C1 segment of cervical spinal cord (tissue), 14 donors: ENCODE measurements at places on chromosomes 1 and 21.

DNA sequence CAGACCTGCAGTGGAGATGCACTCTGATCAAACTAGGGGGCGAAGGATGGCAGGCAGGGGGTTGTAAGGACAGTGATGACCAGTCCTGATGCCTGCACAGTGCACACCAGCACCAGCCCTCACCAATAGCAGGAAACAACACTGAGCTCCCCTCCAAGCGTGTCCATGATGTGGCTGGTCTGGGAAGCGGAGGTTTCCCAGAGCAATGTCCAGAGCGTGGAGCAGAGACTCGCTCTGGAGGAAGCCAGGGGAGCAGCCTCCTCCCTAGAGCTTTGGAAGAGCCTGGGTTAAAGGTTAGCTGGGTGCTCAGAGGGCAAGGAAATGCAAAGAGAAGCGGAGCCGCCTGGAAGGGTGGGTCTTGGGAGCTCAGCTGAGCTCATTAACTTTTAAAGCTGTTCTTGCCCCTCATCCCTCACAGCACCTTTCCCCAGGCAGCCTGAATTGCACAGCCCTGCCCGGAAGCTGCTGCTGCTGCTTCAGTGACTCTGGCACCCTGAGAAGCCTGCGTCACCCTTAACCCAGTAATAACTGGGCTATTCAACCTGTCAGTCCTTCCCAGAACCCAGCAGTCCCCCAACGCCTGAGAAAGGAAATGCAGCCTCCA, 162.2 kb upstream of the RAB4A start:
- no peak for DNase-seq

DNA sequence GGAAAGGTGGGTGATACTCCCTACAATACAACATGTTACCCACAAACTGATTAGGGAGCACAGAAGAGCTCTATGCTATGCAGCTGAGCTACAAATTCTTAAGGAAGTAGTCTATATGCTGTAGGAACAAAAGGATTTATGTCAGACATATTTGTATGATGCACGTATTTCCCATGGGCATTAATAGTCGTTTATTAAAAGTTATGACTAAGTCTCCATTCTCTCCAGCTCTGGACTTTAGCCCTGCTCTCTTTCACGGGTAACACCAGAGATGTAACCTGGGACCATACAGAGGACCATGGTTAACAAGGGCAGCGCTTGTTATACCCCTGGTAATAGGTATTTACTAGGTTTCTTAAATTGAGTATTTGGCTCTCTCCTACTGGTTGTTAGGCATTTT, 168.2 kb upstream of the C1orf105 start:
- no peak for DNase-seq

GRCh38 chr1:118136187-118136941, 48.7 kb downstream of the SPAG17 start:
- no peak for DNase-seq

DNA sequence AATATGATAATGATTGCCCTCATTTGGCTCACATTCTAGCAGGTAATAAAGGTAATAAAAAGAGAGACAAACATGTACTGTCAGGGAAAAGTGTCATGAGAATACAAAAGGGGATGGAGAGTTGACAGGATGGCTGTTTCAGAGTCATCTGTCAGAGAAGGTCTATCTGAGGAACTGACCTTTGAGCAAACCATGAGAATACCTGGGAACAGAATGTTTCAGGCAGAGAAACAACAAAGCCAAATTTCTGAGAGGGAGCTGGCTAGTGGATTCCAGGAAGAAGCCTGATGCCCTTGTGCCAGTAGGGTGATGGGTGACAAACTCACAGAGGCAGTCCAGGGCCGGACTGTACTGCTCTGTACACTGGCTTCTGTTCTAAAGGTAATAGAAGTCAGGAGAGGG, 107.2 kb downstream of the C1orf21 start:
- no peak for DNase-seq

DNA sequence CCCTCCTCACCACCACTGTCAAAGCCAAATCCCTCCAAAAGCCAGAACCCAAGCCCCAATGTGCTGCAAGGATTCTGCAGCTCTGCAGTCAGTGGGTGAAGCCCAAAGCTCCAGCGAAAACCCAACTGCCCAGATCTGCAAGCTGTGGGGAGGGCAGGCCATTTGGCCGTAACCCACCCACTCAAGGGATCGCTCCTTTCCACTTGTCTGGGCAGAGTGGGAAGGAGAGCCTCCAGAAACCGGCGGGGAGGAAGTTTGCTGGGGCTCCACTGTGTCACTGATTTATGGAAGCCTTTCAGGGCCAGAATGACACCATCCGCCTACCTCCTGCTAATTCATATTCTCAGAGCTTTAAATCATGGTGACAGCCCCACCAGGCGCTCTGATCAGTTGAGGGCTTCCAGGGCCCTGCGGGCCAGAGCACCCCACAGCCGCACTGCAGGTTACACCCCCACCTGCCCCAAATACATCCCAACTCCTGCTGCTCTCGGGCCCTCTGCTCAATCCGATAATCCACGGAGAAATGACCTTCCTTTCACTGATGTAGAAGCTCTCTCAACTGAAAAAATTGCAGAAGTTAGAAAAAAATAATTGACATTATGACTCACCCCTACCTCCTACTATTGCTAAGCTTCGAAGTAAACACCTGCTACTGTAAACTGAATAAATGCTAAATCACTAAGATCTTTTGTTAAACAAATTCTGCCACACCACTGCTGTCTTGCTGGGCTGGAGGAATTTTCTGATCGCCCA, 40.6 kb upstream of the RAB4A start:
- peak; percentile 91 for DNase-seq

DNA sequence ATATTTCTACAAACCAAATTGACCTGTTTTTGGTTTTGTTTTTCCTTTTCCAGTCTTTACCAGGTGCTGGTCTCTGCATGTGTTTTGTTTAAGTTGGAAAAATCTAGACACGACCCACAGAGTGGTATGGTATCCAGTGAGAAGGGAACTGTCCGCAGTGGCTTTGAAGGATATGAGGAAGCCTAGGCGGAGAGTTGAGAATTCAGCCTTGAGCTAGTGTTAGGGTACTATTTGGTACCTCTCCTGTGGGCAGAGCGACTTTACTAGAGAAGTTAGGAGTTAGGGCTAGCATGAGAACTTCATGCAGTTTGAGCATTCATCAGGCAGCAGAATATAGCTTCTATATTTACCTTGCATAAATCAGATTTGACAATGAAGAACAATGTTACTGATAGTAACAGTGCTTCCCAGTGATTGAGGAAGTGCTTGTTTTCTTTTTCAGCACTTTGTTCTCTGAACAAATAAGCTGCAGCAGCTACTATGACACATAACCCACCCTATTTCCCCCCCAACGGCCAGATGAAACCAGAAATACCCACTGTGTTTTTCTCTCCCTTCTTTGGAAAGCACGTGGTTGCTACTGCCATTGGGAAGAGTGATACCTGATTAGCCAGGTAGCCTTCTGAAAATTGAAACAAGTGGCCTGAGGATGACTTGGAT, 19.0 kb downstream of the MRPS6 start:
- no peak for DNase-seq

DNA sequence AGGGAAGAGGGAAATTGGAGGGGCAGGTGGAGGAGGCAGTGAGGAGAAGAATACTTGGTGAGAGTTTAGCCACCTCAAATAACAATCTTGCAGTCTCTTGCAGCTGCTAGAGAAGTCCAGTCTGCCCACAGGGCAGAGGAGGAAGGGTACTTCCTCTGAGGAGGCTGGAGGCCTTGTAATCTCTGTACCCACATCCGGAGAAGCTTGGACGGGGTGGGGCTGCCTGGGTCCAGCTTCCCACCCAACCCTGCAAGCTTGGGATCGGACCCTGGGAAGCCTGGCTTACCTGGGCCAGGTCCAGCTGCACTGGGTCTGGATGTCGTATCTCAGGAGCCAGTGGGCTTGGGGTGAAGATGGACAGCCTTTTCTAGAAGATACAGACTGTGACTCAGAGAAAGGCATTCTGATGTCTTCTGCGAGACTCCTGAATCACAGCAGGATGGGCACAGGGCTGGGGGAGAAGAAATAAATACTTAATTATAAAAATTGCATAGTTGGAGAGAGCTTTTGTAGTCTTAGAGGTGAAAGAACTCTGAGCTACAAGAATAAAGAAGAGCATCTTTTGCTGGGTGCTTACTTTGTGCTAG, 111.8 kb upstream of the JUN start:
- DNase-seq: no peak

- DNase-seq: no peak
Measured at GRCh38 chr1:1173061-1173792, 453 bp upstream of the TTLL10 start.

DNA sequence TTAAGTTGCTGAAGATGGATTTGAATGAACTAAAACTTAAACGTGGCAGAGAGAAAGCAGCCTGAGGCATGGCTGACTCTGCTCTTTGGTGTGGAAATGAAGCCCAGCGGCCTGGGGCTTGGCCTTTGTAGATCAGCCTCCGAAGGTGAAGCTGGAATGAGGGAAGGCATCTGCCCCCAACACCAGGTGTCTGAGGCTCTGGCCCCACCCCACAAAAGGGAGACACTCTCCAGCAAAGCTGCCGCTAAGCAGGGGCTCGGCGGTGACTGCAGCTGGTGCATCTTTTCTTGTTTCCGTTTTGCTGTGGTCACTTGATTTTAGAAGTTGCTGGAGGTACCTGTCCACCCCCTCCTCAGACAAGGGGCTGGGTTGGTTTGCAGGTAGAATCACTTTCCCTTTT, 38.2 kb upstream of the NID1 start:
- DNase-seq: no peak

DNA sequence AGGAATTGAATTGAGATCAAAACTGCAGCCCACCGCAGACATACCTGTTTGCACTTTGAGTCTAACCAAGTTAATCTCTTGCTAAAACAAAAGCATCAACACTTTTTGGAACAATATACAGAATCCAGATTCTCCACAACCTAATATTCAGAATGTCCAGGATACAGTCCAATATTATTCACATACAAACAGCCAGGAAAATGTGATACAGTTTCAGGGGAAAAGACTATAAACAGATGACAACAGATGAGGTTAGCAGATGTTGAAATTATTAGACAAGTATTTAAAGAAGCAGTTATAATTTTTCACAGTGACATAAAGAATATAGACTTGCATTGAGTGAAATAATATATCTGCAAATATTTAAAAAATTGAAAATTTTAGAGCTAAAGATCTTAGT, 678.1 kb upstream of the CXADR start:
- DNase-seq: no peak

DNA sequence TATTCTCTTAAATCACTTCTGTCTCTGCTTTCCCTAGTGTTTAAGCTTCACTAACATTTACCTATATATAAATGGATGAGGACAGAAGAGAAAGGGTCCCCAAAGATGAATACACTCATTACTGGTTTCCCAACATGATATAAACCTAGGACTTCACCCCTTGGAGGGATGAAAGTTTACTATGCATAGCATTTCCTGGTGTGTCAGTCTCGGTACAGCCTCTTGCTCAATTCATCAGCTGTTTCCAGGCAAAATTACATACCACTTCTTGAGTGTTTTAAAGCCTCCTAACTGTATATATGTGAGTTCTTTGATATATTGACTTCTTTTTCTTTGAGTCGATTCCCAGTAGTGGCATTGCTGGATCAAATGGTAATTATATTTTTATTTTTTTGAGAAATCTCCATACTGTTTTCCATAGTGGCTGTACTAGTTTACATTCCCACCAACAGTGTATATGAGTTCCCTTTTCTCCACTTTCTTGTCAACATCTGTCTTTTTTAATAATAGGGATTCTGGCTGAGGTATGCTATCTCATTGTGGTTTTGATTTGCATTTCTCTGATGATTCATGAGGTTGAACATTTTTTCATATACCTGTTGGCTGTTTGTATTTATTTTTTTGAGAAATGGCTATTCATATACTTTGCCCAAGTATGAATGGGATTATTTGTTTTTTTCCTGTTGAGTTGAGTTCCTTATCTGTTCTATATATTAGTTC, 259.3 kb upstream of the CACYBP start:
- no peak for DNase-seq

DNA sequence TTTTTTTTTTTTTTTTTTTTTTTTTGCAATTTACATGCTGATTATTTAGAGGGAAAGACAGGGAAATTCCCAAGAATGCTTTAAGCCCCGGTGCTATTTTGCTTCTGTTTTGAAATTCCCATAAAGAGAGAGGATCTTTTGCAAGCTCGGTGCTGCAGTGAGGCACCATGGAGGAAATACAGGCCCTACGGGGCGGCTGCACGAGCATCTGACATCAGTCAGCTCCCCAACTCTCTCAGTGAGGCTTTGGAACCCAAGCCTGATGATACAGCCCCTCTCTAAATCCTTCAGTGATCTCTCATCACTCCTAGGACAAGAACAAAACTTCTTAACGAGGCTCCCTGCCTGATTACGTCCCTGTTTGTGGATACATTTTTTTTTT, 791 bp upstream of the CHI3L1 start:
- DNase-seq: peak; percentile 56

DNA sequence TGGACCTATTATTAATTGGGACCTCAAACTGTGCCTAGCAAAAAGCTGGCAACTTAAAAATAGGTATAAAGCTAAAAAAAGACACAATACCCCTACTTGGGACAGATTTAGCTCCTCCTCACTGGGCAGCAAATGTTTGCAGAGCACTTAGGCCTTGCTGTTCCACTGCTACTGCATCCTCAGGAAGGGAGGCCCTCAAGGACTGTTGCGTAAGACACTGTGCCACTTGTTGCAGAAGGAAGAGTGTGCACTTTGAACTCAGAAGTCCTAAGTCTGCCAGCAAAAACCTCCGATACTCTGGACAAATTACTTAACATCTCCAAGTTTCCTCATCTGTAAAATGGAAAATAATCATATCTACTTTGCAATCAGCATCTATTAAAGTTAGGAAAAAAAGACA, 322.9 kb downstream of the BARHL2 start:
- no peak for DNase-seq

GRCh38 chr1:153583976-153584375, 18.3 kb upstream of the S100A2 start:
- no peak for DNase-seq

- no peak for DNase-seq
Measured at GRCh38 chr1:20124456-20125057, 5.2 kb upstream of the PLA2G2D start.

GRCh38 chr1:110084227-110085078, 14.0 kb upstream of the ALX3 start:
- no peak for DNase-seq

GRCh38 chr1:218718977-218719376, 373.8 kb downstream of the TGFB2 start:
- no peak for DNase-seq

DNA sequence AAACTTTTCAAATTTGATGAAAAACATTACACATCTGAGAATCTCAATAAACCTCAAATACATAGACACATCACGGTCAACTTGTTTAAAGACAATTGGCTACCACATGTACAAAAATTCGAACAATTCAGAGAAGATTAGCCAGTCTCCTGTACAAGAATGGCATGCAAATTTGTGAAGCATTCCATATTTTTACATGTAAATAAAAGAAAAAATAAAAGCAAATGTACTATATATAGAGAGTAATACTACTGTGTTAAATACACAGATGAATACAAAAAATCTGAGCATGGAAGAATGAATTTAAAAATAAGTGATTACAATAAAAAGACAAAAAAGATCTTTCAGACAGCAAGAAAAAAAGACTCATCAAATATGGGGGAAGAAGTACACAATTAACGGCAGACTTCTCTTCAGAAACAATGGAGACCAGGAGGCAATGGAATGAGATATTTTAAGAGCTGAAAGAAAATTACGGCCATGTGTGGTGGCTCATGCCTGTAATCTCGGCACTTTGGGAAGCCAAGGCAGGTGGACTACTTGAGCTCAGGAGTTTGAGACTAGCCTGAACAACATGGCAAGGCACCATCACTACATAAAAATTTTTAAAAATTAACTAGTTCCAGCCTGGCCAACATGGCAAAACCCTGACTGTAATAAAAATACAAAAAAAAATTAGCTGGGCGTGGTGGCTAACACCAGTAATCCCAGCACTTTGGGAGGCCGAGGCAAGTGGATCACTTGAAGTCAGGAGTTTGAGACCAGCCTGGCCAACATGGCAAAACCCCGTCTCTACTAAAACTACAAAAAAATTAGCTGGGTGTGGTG, 23.2 kb downstream of the HAX1 start:
- DNase-seq: no peak
